ENCODE measurements at places on chromosomes 4 and X. TPM values are rescaled to one million over a fixed set of nuclear protein-coding genes. Genes with fewer than 3 reads are reported as not detected.
A peak's percentile ranks its signal among the peaks of the same experiment; 100 is the strongest.

NPY5R gene
- total RNA-seq: not detected

SPANXB1 gene
- total RNA-seq: not detected

ADH7 gene
- not detected for total RNA-seq

TMSB15C gene
- 0.19 TPM for total RNA-seq

CSN1S1 gene
- not detected for total RNA-seq

FSTL5 gene
- not detected for total RNA-seq

SRPX2 gene
- total RNA-seq: 9.7 TPM

RNF175 gene
- 0.30 TPM for total RNA-seq

ENAM gene
- 3.5 TPM for total RNA-seq

DNA sequence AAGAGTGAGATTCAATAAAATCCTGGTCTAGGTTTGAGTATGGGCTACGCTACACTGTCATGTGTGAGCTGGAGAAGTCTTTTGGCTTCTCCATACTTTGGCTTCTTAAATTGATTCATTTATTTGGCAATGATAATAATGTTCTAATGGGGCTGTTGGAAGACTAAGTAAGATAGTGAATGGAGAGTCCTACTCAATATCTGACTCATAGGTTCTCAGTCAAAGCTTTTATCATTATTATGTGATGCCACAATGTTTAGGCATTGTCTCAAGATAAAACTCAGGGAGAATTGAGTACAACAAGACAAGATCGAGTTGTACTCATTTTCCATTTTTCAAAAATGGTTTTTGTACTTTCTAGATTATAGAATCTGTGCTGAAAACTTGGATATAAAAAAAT lies 92.5 kb upstream of the VEGFC start:
- no peak for DNase-seq

DNA sequence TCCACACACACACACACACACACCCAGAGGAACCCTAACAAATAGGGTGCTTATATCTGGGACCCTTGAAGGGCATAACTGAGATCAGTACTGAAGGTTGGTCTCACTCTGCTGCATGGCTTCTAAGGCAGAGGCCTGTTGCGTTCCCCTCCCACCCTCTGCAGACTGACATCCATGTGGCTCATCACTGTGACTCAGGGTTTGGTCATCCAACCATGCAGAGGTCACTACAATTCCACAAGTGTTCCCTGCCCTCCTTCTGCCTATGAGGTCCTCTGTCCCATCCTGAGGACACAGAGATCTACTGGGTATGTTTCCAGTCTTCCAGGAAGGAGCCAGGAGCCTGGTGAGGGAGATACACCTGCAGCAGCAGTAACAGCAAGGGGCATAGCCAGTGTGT lies 55.8 kb downstream of the XAGE2 start:
- no peak for DNase-seq

GRCh38 chrX:103464072-103464773 lies 55.1 kb downstream of the RAB40A start:
- DNase-seq: no peak

DNA sequence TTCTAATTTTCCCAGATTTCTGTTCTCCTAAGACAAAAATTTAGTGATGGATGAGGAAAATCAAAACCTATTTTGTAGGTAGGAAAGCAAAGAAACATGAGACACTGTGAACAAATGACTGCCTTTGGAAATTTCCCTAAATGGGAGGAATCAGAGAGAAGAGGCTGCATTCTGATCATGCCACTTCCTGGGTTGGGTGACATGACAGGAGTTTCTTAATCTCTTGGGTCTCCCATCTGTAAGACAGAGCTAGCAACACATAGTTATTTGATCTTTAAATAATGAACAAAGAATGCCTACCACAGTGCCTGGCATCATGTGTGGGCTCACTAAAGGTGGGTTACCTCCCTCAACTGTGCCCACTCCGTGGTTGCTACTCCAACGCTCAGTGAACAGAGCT lies 57.1 kb downstream of the CCDC149 start:
- DNase-seq: no peak

DNA sequence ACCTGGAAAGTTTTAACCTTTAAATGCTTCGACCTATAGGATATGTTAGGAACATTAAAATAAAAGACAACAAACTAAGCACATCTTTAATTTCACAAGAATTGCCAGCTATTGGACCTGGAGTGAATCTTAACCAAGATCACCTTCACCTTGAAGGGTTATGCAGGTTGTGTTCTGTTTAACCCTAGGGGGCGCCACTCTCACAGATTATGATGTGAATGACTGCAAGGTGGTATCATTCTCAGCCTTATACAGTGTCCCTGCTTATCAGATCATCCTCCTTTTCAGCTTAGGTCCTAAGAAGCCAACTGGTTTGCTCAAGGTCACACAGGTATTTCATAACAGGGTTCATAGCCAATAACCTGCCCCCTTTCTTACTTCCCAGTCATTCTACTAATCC lies 23.5 kb downstream of the INTS6L start:
- no peak for DNase-seq

DNA sequence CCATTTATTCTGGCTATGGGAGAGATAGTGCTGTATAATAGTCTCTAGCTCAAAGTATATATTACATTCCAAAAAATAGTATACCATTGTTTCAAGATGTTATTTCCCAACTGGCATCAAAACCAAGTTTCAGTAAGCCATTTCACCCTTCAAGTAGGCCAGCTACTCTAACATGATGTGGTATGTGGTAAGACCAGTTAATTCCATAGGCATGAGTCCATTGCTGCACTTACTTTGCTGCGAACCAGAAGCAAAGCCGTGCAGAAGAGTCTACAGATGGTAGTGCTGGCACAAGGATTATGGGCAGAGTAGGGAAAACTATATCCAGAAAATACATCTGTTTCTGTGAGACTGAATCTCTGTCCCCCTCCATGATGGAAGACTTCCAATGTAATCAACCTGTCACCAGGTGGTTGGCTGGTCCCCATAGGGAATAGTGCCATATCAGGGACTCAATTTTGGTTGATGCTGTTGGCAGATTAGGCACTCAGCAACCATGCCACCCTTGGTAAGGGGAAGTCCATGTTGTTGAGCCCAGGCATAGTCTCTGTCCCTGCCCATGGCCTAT lies 49.8 kb upstream of the HSD17B10 start:
- DNase-seq: no peak

GRCh38 chr4:38129460-38130227 lies 169.4 kb downstream of the PTTG2 start:
- no peak for DNase-seq

- DNase-seq: peak; percentile 75
Measured at GRCh38 chr4:3436798-3437581, 4.8 kb upstream of the HGFAC start.

DNA sequence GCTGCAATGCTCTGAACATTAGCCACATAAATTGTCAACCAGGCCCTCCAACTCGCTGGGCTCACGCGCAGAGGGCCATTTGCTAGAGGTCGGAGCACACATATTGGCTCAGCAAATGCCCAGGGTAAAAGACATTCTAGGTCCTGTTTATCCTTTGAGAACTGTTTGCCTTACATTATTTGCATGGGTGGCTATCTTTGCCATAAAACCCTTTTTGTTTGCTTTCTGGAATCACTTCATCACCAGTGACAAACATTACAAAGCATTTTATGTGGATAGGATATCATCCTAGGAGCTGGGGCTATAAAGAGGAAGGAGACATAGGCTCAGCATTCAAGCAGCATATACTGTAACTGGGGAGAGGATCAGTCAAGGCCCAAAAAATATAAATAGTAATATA lies 149.2 kb upstream of the RAI2 start:
- no peak for DNase-seq

DNA sequence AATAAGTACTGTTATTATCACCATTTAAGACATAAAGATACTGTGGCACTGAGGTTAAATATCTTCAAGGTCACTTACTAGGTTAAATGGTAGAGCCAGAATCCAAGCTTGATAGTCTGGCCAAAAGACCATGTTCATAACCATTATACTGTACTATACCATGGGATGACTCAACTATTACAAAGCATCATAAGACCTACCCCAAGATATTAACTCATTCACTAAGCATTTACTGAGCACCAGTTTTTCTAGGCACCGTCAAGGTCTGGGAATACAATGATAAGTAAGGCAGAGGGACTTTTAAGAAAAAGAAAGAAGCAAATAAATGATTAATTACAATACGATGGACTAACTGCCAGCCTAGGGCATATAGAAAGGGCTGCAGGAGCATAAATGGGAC lies 95.5 kb upstream of the KCTD8 start:
- DNase-seq: no peak

DNA sequence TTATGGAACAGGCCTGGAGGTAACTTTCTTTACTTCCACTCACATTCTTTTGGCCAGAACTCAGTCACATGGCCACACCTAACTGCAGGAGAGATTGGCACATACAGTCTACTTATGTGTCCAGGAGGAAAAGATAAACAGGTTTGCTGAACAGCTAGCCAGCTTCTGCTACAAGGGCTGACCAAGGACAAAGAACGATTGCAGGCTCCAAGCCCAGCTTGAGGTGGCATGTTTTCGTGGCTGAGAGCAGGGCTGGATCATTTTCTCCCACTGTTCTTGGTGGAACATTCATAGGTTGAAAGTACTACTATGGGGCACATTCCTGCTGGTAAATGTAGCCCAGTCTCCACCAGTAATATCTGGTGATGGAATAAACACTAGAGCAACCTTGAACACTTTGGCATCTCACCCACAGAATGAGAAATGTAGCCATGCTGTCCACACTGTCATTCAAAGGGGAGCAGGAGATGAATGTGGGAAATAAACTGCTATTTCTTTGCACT lies 28.2 kb downstream of the NHS start:
- DNase-seq: no peak

DNA sequence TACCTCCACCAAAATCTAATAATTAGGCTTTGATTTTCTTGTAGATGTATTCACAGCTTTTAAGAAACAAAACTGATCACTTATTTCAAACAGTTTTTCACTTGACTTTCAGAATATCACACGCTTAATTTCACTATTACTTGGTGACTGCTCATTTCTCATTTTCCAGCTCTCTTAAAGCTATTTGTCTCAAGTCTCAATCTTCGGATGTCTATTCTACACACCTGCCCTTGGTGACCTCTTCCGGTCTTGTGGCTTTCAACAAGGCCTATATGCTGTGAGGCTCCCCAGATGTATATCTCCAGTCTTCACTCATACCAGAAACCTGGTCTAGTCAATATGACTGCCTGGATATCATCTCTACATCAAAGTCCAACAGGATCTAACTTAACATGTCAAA lies 34.9 kb upstream of the ANXA10 start:
- no peak for DNase-seq
